ENCODE measurements at places on chromosomes 12 and 14.

- no peak for DNase-seq
Measured at GRCh38 chr14:73457924-73458182, 493 bp downstream of the NUMB start.

DNA sequence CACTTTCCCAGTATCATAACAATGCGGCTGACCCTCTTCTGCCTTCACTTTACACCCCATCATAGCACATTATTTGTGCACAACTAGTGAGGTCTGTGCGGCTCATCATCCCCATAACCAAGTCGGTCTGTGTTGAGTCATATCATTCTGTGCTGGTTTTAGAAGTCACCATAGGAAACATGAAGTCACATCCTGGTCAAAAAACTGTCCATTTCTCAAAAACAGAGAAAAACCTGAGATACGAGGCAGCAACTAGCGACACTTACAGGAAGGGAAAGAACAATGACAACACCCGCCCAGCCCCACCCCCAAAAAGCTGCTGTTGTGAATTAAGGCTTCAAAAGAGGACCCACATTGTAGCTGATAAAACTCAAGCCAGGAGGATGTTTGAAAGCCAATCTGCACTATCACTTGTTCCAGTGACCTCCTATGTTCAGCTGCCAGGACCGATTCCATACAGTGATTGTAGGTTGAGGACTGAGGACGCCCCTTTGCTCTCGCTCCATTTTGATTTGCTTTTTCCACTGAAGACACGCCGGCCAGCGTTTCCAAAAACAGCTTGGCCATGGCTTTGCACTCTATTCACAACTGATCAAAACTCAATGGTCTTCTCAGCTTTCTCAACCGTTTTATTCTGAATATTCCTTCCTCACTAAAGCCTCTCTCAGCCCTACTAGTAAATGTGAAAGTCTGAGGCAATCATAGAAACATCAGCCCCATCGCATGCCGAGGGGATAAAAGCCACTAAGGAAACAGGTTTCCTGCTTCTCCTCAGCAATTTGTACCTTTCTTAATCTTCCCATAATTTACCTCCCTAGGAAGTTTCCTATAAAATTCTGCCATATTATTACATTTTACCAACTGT, 87.5 kb downstream of the DUSP16 start:
- DNase-seq: peak; percentile 43

GRCh38 chr14:106417224-106418049, 891.1 kb downstream of the TMEM121 start:
- peak; percentile 93 for DNase-seq

DNA sequence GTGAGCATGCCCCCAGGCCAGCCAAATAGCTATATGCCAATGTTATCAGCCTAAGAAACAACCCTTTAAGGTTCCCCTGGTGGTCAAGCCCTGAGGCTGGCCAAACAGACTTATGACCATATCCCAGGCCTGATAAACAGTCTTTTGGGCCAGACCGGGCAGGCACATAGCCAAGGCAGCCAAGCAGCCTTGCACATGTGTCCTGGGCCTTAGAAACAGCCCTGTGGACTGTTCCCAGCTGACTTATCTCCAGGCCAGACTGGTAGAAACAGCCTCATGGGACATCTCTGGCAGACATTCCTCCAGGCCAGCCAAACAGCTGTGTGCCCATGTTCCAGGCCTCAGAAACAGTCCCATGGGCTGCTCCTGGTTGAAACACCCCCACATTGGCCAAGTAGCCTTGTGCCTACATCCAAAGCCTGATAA, 295.0 kb upstream of the MGAT4C start:
- DNase-seq: no peak

GRCh38 chr14:63431466-63431865, 111.7 kb downstream of the PPP2R5E start:
- no peak for DNase-seq

GRCh38 chr14:76081642-76082041, 70.1 kb upstream of the GPATCH2L start:
- no peak for DNase-seq

DNA sequence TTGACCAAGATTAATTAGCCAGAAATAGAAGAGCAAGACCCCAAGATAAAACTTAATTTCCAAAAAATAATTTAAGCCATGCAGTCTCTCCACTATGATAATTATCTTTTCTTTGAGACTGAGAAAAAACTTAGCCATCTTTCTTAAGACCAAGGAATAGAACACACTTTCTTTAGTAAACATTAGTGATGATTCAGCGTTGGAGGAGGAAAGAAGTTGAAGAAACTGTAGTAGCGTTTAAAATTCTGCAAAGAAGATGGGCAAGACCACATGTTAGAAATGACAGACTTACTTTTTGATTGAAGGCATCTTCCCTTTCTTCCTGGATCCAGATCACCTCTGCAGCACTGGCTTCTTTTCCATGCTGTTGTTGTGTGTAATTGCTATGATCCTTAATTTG, 124.8 kb upstream of the RASSF8 start:
- DNase-seq: no peak

DNA sequence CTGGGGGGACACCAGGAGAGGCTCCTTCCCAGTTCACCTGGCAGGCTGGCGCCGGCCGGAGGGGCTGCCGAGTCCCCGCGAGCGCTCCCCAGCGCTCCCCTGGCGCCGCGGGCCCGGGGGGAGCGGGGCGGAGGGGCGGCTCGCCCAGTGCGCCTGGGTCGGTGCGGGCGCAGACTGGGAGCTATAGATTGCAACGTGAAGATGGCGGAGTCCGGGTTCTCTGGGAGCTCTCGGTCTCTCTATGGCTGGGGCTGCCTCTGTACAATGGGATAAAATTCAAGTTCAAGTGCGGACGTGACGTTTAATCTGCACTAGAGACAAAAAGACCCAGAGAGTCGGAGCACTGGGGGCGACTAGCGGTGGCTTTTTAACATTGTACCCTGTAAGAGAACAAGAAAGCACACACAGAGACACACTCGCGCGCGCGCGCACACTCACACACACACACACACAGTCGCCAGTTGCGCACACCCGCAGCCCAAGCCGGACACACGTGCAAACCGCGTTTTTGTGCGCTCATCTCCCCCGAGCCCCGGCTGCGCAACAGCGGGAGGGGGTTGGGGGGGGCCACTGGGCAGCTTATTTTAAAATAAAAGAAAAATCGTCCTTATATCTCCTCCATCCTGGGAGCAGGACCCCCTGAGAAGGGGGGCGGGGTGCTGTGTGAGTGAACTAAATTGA, at the start of gene BCL11B:
TSS of gene BCL11B (minus strand) at position 247 of the 681 bp plus-strand sequence. CDS start 979 bp downstream, outside the sequence.
- DNase-seq: peak; percentile 76
